Keratinocyte (primary cell): ENCODE measurements at places on chromosomes 16 and 17. TPM values are rescaled to one million over a fixed set of nuclear protein-coding genes. Genes with fewer than 3 reads are reported as not detected.

DNA sequence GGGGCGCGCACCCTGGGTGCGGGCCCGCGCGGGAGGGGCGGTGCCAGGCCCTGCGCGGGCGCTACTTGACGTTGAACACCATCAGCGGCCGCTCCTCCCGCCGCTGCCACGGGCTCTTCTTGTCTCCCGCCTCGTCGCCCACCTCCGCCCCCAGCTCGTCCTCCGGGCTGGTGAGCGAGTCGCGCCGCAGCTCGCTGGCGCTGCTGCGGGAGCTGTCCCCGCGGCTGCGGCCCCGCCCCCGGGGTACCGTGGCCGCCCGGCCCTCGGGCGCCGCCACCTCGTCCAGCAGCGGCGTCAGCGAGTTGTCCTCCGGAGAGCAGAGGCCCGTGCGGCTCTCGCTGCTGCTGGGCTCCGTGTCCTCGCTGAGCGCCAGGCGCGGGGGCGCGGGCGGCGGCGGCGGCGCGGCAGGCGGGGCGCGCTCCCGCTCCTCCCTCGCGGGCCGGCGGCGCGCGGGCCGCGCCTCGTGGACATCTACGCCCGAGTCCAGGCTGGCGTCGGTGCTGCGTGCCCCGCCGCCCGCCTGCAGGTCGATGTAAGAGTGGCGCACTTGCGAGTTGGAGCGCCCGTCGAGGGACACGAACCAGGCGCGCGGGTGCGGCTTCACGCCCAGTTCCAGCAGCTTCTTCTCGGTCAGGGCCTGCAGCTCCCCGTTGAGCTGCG lies 8.7 kb downstream of the GRN start:
- no peak for DNase-seq

The CES1 gene
- polyA plus RNA-seq, result 0.10 to 0.17 TPM (median 0.11 TPM) in 3 replicates

The TMIGD1 gene
- not detected in 3 replicates for polyA plus RNA-seq

The OTOA gene
- polyA plus RNA-seq, result 0.04 TPM in 1 of 3 replicates, not detected in the others

DNA sequence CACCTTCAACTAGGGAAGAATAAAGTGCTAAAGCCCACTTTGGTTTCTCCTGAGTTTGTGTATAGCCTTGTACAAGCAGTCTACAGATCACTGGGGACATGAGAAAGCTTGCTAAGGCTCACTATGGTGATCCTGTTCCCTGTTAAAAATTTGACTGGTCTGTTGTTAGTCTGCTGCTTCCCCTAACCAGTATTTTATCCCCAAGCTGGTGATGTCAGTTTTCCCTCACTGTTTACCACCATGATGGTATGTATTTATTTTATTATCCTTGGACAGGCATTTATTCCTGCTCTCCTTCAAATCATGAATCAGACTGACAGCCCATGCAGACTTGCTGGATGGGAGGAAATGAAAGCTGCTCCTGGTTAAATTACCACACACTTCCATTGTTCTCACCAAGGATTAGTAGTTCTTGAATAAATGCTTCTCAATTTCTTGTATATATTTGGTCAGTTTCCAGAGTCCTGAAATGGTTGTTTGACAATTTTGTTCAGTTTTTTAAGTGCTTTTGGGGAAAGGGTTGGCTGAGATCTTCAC lies 99.6 kb downstream of the CA4 start:
- DNase-seq, result no peak

DNA sequence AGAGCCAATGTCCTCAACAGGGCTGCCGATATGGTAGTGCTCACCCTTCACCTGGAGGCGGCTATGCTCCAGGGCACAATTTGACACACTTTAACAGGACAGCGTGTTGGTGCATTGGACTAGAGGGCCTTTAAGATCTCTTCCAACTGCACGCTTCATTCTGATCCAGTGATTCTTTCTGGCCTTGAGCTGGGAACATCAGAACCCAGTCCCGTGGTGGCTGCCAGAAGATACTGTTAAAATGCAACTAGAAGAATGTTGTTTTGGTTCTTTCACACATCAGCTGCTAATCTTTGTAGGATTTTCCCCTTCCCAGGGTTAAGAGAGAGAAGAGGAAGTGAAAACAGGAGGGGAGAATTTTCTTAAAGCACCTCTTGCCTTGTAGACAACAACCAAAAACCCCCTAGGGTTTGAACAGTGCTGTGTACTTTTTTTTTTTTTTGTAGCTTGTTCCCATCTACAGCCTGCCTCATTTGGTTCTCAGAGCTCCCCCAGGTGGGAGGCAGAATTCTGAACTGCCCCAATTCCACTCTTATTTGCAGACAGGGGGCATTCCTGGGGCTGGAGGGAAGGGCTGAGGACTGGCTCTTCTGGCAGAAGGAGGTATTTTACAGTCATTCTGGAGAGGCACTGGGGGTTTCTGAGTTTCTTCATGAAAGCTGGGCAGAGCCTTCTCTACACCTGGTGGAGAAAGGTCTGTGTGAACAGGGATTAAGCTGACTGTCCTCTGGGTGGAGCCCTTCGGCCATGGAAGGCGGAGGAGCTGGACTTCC lies 32.4 kb downstream of the SMARCE1 start:
- no peak for DNase-seq

- no peak for DNase-seq
Measured at GRCh38 chr16:53094013-53094630, 39.3 kb downstream of the CHD9 start.

DNA sequence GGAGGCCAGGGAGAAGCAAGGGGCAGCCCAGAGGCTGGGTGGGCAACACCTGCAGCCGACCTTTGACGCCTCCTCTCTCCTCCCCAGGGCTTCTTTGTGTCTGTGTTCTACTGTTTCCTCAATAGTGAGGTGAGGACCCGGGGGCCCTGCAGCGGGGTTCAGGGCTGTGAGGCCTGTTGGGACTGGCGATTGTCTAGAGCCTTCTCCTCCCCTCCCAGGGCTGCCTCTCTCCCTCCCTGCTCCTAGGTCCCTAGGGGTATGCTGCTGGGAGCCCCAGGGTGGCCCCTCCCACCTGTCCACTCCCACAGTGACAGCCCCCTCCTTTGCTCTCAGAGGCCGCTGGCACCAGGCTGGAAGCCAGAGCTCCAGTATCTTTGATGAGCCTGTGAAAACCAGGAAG lies 10.8 kb upstream of the SPPL2C start:
- no peak for DNase-seq

The CDK3 gene
- 1.8 to 3.6 TPM (median 2.0 TPM) in 3 replicates for polyA plus RNA-seq

The HS3ST3B1 gene
- polyA plus RNA-seq, result 3.7 to 5.6 TPM (median 3.9 TPM) in 3 replicates

DNA sequence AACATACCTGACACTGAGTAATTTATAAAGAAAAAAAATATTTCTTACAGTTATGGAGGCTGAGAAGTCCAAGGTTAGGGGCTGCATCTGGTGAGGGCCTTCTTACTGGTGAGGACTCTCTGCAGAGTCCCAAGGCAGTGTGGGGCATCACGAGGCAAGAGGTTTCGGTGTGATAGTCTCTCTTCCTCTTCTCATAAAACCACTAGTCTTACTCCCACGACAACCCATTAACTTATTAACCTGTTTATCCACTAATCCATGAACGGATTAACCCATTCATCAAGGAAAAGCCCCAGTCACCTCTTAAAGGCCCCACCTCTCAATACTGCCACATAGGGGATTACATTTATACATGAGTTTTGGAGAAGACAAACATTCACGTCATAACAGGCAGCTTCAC lies 20.1 kb downstream of the CIITA start:
- DNase-seq, result no peak

- DNase-seq, result no peak
Measured at GRCh38 chr16:9096416-9096952, 5.0 kb downstream of the HAPSTR1 start.

- no peak for DNase-seq
Measured at GRCh38 chr16:75931970-75932369, 205.7 kb upstream of the CPHXL start.

The KCNH6 gene
- not detected in 3 replicates for polyA plus RNA-seq

DNA sequence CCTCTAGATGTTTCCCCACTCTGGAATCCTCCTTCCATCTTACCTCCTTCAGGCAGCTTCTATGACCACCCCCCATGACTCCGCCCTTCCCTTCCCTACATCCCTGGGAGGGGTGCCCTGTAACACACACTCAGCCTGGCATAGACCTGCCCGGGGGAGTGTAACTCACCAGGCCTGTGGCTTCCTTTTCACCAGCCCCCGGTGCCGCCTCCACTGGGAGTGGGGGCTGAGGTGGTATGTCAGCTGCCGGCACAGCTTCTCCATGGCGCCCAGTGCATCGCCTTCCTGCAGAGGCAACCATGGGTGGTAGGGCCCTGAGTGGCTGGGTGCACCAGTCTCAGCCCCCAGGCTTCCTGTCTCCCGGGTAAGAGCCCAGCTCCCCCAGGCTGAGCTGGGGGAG lies 32.3 kb downstream of the TRPV2 start:
- DNase-seq, result no peak

DNA sequence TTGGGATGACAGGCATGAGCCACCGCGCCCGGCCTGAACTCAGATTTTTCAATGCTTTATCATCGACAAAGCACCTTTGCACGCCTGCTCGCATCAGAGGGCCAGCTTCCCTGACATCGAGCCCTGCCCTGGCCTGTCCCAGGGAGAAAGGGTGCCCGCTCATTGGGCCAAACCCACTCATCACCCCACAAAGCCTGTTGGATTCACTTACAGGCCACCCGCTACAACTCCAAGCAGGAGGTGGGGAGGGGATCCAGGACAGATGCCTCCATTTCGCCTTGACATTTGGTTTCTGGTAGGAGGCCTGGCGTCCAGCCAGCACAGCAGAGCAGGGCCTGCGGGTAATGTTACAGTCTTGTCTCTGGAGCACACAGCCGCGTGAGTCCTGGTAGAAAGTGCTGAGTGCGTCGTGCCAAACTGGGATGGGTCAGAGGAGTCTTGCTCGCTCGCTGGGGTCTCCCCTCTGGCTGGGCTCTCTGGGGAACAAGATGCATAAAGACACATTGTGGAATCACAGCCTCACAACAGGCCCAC lies 19.8 kb downstream of the SMTNL2 start:
- DNase-seq, result no peak

- no peak for DNase-seq
Measured at GRCh38 chr17:43151880-43152456, 19.0 kb upstream of the NBR1 start.

DNA sequence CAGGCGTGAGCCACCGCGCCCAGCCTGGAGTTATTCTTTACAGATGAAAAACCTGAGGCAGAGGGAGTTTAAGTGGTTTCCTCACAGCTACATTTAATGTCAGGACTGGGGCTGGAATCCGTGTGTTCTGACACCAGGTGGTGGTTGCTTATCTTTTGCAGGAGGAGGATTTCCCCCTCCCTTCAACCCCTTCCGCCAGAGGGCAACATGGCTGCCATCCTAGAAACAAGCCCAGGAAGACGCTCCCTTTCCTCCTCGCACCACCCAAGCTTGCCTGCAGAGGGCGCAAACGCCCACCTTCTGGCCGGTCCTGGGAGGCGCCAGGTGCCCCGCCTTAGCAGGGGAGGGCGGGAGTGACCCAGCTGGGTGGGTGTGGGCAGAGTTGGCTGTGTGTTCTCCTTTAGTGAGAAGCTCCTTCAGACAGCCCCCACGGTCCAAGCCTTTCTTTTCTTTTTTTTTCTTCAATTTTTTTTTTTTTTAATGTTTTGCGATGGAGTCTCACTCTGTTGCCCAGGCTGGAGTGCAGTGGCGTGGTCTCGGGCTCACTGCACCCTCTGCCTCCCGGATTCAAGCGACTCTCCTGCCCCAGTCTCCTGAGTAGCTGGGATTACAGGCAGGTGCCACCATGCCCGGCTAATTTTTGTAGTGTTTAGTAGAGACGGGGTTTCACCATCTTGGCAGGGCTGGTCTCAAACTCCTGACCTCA lies 9.9 kb upstream of the RAP1GAP2 start:
- DNase-seq, result peak; percentile 56

- no peak for DNase-seq
Measured at GRCh38 chr17:39576187-39576586, 31.5 kb downstream of the NEUROD2 start.

DNA sequence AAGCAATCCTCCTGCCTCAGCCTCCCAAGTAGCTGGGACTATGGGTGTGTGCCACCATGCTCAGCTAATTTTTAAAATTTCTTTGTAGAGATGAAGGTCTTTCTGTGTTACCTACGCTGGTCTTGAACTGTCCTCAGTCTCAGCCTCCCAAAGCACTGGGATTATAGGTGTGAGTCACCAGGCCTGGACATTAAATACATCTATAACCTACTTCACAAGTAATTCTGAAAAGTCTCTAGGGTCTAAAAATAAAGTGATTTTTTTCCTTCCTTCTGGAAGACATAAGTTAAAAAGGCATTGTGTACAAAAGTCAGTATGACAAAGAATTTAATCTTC lies 118.3 kb downstream of the PARN start:
- no peak for DNase-seq

DNA sequence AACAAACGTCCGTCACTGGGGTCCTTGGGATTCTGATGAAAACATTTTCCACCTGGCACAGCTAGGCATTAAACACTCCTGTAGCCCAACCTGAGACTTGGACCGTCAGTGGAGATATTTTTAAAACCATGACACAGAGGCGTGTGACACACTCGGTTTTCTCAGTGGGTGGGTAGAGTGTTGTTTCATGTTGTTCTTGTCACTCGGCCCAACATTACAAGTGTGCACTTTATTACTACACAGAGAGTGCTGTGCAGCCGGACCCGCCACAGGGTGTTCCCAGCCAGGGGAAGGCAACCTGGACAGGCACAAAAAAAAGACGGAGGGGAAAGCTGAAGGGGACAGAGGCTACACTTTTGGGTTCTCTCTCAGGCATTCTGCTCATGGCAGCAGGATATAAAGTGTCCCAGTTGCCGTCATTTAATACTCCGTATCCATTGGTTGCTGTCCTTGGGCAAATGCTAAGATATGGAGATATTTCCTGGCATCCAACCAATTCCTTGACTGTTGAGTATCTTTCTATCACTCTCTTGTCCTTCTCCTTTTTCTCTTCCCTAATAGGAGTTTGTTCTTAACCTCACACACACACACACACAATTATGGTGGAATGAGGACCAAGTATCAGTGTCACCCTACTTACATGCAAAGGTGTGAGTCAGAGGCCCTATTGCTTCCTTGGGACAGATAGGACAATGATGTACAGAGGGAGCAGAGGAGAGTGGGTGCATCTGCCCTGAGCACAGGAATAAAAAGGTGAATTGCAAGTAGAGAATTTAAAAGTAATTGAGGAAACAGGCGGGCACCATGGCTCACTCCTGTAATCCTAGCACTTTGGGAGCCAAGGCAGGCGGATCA lies 154.1 kb upstream of the SOX9 start:
- DNase-seq, result no peak

The KRTAP17-1 gene
- not detected in 3 replicates for polyA plus RNA-seq

- no peak for DNase-seq
Measured at GRCh38 chr17:60351012-60351695, 40.8 kb downstream of the USP32 start.

DNA sequence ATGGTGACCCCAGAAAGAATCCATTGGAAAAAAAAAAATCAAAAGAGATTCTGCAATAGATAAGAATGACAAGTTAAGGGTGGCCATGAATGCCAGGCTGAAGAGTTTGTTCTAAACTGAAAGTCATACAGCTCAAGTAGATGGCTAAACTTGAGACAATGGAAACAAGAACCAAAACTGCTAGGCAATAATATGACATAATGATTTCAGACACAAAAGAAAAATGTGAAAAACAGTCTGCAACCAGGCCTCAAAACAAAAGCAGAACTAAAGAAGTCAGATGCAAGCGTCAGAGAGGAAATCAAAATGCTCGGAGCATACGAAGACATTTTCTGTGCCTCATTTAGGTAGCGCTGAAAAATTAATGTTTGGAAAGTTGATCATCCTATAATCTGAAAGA lies 54.4 kb upstream of the YPEL2 start:
- DNase-seq, result no peak

The PER1 gene
- polyA plus RNA-seq, result 14.4 to 15.2 TPM (median 15.1 TPM) in 3 replicates
